ENCODE measurements at places on chromosomes 2 and 18.

GRCh38 chr18:23902396-23902795 lies 112.2 kb upstream of the TTC39C start:
- no peak for DNase-seq

GRCh38 chr2:7844414-7844965 lies 837.4 kb upstream of the ID2 start:
- DNase-seq: peak; percentile 66

DNA sequence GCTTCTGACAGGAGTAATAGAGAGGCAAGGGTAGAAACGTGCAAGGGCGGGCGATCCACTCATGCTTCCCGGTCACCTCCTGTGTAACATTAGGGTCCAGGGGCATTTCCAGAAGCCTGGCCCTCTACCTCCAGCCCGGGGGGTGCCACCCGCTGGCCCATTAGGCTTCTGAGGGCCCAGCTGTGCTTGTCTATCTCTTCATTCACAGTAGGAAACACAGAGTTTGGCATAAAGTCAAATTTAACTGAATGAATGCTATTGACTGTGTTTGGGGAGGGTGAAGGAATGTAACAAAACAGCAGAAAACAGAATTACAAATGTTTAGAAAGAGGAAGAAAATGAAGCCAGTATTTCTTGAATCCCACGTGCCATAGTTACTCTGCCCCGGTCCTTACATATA lies 112.4 kb upstream of the SLC66A3 start:
- no peak for DNase-seq

DNA sequence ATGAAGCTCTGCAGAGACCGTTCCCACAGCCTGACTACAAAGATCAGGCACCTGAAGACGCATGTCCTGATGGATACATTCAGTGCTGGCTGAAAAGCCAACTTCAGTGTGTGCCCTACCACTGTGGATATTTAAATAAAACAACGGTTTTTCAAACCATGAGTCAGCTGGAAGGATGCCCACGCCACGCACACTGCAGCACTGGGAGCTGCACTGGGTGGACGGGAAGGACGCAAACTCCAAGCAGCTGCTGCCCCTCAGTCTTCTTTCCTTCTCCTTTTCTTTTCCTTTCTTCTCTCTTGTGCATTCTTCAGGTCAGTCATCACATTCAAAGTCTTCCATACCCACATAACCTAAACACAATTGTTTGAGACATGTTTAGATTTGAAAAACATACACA lies 7.9 kb downstream of the TMEM18 start:
- no peak for DNase-seq

DNA sequence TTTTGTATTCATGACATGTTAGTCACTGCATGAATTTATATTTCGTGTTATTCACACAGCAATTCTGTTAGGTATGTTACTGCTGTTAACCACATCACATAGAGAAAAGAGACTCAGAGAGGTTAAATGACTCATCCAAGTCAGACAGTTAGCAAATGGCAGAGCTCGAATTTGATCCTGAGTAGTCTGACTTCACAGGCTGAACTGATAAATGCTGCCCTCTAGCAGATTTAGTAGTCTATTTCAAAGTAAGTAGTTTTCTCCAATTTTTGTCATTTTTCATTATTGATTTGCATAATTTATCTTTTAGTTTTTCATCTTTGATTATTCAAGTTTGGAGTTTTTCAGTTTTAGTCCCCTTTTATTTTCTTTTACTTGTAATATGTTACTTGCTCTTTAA lies 58.3 kb downstream of the WDR7 start:
- DNase-seq: peak; percentile 89

All from fibroblast of upper back skin (primary cell).